ENCODE measurements at places on chromosomes 7 and 10.

DNA sequence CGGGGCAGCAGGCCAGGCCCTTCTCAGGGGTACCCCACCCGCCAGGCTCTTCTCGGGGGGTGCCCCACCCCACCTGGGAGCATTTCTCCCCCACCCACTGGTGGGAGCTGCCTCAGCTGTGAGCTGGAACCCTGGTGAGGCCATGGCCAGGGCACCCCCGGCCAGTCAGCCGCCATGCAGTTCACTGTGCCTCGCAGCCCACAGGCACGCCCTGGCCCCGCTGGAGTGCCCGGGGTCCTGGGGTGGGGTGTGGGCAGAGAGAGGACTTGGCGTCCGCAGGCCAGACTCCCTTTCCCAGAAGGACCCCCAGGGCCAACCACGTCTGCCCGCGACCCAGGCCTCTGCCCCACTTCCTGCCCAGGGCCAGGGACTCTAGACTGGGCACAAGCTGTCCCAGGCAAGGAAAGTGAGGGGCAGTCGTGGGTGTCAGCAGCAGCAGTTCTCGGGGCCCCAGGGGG lies 13.1 kb downstream of the DPYSL4 start:
- DNase-seq, result no peak

DNA sequence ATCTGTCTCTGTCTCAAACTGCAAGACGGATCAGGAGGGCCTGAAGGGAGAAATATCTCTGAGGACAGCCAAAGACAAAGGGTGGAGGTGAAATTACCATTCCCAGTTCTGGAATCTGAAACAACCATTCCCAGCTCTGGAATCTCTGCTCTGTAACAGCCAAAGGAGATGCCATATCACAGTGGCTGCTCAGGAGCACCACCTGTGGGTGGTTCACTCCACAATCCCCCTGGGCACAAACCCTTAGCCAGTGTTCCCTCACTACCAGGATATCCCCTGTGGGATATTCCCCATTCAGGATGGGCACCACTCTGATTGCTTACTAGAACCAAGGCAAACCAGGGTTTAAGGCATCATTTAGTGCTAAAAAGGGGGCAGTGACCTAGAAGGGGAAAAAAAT lies 199.0 kb downstream of the HTR7 start:
- no peak for DNase-seq

DNA sequence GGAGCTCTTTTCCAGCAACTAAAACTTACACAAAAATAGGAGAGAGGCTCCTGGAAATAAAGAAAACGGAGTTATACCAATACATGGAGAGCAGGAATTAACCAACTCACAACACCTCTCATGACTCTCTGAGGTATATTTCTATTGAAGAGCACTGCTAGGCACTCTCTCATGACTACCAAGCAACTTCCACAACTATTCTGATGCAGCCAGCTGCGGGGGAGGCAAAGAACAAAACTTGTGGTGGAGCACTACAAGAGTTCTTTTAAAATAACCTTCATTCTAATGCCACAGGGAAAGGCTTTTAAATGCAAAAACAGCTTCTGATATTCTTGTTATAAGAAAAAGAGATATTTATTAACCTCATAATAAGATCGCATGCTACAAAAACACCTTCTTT lies 140.7 kb downstream of the SLC25A13 start:
- no peak for DNase-seq

GRCh38 chr10:125694883-125695282 lies 11.9 kb upstream of the TEX36 start:
- peak; percentile 77 for DNase-seq

DNA sequence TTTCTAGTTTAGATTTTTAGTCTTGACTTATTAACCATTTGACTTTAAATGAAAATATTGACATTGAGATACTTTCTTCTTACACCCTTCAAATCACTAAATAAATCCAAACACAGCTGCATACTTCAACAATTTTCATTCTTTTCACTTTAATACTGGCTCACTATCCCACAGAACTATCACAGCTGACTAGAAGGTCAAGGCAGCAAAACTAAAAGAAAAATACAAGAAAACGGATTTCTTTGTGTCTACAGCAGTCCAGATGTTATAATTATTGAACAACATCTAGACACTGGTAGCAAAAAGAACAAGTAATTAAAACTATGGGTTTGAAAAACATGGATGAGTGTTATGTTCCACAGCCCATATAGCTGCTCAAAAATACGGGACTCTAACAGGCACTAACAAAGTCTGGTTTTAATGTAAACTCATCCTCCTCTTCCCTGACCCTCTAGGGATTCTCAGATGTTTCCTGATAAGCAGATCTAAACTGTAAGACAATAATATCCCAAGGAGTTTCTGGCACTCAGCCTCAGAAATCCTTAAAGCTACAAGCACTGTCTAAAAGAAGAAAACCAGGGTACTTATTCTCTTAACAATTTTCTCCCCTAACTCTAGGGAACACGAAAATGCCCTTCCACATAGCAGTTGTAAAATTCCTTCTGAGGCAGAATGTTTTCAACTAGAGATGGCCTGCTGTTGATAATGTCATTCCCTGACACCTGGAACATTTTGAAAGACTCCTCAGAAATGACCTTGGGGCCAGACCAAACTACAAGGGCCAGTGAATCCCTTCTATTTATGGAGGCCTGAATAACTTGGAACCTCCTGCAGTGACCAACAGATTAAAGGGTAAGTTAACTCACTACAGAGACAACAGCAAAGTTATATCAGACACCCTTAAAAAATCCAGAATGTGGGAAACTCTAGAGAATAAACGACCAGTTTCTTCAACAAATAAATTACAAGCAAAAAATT lies 12.8 kb downstream of the DNMBP start:
- DNase-seq, result no peak

DNA sequence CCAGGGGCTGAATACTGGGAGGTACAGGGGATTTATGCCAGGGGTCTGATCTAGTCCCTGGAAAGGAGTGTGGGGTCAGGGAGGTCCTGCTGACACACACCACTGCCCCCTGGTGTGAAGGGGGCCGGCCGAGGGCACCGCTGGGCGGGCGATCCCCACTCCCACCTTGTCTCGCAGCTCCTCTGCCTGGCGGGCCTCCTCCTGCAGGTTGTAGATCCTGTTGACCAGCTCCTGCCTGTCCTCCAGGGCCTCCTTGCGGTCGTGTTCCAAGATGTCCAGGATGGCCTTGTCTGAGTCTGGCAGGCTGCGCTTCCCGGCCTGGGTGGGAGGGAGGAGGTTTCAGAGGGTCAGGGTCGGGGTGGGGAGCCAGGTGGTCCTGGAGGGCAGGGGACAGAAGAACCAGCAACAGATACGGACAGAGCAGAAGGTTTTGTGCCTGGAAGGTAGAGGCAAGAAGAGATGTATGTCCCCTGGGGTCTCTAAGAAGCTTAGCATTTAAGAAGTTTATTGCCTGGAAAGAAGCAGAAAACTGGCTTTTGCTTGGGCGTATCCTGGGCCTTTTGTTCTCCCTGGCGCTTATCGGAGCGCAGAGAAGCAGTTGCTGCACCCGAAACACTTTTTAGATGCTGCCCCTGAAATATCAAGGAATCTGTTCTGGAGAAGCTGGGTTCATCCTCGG lies 94.5 kb upstream of the GNA12 start:
- DNase-seq, result no peak

DNA sequence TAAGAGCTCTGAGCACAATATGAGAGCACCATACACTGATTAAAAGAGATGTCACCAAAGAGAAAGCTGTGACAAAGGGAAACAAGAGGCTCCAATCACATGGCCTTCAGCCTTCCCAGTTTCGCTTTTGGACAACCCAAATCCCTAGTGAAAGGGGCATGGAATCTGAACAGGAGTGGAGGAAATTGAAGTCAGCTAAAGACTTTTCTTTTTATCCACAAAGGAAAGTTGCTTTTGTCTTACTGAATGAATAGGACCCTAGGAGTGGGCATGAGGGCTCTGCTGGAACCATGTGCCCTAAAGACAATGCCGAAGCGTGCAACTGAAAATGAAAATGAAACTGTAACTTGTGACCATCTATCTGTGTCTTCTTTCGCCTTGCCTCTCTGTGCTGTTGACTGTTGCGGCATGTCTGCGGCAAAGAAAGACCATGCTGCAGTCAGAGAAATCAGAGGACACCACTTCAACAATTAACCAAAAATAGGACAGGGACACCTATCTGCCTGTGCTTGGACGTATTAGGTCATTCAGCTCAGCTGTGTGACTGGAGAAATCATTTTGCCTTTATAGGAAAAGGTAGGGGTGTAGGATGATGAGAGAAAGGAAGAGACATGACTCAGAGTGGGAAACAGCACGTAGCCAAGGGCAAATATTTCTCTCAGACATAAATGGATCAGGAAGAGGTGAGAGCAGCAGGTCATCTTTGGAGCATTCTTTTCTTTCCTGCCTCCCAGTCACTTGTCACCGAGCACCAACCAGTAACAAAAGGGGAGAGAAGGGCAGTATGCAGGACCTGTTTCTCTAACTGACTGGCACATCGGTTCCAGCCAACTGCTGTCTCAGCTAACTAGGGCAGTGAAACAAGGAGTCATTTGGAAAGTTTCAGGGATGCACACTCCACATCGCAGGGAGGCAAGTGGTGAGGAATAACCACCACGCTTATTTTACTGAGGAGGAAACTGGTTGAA lies 12.3 kb downstream of the CAV2 start:
- no peak for DNase-seq
